ENCODE measurements at places on chromosomes 1 and 21. TPM values are rescaled to one million over a fixed set of nuclear protein-coding genes. Genes with fewer than 3 reads are reported as not detected.

The HSPA6 gene
- total RNA-seq: 0.27 TPM

The RPS27 gene
- 1,638 TPM for total RNA-seq

The KLHL20 gene
- 28.1 TPM for total RNA-seq

The DMBX1 gene
- 0.82 TPM for total RNA-seq

The CYP4A11 gene
- 0.36 TPM for total RNA-seq

The ITPKB gene
- 13.5 TPM for total RNA-seq

The TNNI3K gene
- total RNA-seq: 3.4 TPM

The CDA gene
- total RNA-seq: not detected

DNA sequence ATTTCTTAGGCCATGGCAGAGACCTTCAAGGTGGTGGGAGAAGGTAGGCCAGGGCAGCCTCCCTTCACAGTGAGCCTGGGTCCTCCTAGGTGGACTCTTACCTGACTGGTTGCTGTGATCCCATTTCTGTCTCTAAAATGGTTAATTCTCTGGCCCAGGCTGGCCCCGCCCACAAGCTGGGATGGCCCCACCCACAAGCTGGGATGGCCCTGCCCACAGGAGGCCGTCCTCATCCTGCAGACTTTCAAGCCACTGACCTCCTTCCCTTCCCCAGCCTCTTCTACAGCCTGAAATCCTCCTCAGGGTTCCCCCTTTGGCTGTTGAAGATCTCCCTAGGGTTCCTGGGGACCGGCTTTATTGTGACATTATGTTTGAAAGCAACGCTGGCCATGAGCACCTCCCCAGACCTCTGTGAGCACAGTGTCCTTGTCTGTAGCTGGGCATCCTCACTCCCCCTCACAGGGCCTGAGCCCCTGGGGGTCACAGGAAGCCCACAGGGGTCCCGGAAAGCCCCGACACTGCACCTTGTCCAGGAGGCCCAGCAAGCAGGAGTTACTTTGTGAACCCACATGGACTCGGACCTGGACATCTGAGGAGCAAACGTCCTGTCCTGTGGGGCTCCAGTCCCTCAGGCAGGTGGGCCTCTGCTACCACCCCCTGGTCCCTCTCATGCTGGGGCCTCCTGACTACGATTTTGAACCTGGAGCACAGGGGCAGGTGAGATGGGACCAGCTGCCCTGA lies 621.7 kb downstream of the MATN1 start:
- no peak for DNase-seq

DNA sequence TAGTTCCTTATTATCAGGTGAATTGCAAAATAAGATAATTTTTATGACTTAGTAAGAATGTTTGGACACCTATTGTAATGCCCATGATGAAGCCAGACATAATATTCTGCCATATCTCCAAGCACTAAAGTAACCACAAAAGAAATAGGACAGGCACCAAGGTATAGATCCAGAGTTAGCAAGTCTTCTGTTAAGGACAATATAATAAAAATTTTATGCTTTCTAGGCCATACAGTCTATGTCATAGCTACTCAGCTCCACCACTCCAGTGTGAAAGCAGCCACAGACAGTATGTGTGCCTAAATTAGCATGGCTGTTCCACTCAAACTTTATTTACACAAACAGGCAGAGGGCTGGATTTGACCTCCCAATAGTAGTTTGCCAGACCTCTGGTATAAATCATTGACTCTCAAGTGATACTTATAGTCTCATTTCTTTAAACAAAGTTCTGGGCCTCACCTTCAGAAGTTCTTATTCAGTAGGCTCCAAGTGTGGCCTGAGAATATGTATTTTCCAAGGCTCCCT lies 88.3 kb downstream of the SCMH1 start:
- DNase-seq: no peak

DNA sequence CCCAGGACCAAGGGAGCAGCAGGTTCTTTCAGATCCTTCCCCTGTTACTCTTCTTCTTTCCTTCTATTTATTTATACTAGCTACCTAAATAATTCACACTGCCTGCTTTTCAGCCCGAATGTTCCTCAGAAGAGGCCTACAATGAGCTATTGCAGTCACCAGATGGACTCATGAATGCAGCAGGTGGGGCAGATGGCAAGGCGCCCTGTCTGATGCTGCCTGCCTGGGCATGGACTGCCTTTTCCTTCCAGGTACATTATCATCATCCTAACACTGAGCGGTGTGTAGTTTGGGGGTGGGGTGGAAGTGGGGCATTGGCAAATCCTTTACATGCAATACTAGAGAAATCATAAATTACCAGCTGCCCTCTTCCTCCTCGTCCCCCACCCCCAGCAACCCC lies 17.6 kb downstream of the ESRRG start:
- peak; percentile 82 for DNase-seq

DNA sequence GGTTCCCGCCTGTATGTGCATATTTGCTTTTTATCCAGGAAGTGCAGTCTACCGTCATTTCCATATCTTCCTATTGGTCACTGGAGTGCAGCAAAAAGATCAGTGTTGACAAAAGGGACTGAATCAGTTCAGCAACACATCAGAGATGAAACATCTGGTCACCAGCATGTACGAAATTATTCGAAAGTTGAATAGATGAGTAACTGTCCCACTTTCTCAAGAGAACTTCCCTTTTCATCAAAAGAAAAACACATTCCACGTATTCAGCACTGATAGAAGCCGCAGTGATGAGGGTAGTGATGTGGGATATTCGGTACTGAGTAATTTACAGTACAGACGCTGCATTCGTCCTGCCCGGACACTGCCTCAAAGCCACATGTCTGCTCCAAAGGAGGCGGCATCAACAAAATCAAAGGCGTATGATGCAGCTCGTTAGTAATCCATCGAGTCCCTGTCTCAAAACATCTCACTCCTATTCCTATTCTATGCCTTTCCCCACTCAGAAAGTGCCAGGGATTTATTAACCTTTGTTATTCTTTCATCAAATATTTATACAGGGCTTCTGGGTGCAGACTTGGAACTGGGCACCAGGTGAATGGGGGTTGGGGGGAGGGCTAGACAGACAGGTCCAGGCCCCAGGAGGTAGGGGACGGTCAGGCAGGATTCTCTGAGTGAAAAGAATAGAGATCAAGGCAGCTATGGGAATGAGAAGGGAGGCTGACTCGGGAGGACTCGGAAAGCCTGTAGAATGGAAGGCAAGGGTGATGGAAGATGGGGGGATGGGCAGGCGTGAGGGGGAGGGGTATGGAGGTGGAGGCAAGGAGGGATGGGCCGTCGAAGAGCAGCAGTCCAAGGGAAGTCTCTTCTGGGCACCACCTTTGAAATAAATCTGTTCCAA lies 79.5 kb upstream of the SLC45A1 start:
- DNase-seq: no peak

- no peak for DNase-seq
Measured at GRCh38 chr21:35690436-35690835, 369.9 kb downstream of the SETD4 start.

- DNase-seq: peak; percentile 83
Measured at GRCh38 chr1:43565600-43566360, 35.1 kb downstream of the PTPRF start.

DNA sequence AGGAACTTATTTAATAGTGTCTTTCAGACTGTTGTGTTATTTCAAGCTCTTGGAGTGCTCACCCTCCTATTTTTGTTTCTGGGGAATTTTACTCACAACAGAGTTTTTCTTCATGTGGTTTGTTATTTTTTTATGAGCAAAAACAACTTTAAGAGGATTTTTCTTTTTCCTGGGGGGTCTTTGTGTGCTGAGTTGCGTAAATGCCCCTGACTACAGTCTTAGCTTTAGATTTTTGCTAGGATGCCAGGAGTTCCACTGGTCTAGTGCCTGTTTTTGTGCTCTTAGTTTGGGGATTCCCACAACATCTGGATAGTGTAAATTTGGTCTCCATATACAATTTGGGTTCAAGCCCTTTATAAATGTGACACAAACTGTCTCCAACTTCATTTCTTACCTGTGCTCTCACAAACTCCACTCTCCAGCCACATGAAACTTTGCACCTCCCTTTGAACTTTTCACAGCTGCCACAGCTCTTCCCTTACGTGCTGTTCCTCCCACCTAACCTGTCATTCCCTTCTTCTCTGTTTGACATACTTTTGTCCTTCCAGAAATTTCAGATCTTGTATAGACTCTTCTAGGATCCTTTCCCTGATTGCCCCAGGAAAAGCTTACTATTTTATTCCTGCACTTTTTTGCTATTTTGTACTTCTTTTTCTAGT lies 180.2 kb downstream of the CRB1 start:
- no peak for DNase-seq

GRCh38 chr1:169753549-169753948 lies 19.7 kb upstream of the SELE start:
- no peak for DNase-seq

DNA sequence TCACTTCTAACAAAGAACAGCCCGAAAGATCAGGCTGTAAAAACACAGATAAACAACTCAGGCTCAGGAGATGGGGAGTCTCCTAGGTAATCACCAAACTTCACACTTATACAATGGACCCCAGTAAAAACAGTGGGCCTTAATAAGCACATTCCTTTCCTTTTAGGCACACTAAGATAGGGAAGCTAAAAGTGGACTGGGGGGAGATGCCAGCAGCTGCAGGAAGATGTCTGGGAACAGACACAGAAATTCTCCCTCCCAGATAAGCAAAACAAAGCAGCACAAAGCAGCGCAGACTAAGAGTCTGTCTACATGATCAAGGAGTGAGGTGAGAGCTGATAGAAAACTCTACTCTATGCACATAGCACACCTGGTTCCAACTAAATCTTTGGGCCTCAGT lies 29.0 kb upstream of the CTBS start:
- DNase-seq: no peak

- DNase-seq: no peak
Measured at GRCh38 chr1:1068517-1069055, 5.5 kb downstream of the RNF223 start.

- DNase-seq: no peak
Measured at GRCh38 chr1:245566952-245567351, 412.2 kb downstream of the KIF26B start.

GRCh38 chr1:245679821-245680780 lies 525.3 kb downstream of the KIF26B start:
- DNase-seq: no peak

GRCh38 chr1:160096274-160097116 lies 1.9 kb downstream of the IGSF8 start:
- no peak for DNase-seq

GRCh38 chr1:38444770-38445442 lies 398.3 kb upstream of the POU3F1 start:
- no peak for DNase-seq

DNA sequence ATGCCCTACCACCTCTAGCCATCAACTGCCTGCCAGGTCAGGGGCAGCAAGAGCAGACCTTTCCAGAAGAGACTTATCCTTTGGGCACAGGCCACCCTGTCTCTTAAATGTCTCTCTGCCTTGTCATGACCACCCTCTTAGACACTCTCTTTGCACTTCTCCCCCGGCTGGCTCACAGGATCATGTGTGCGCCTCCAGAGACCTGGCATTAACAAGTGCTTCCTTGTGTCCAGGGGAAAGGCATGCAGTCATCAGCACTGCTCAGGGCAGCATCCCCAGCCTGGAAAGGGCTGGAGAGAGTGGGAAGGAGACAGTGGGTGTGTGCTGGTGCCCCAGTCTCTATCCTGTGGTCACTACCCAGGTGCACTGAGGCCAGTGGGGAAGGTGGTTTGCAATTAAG lies 85.2 kb upstream of the TLR5 start:
- no peak for DNase-seq

GRCh38 chr1:43479414-43479813 lies 25.7 kb upstream of the HYI start:
- no peak for DNase-seq
